ENCODE measurements at places on chromosomes 1 and 21.

GRCh38 chr1:111895469-111895868, 94.0 kb downstream of the KCND3 start:
- DNase-seq = no peak

DNA sequence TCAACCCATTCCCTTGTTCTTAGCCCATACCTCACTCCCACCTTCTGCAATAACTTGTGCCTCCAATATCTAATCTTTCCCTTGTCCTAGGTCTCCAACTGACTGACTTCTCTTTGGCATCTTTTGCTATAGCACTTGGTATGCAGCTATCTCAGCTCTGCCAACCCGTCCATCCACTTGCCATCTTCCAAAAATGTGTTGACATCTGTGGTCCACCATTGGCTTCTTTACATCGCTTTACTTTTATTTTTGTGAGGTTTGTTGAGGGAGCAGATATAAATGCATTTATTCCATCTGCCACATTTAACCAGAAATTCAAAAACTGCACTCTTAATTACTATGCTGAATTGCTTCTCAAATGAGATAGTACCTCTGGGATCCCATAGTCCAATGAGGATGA, 24.9 kb upstream of the PSMB2 start:
- no peak for DNase-seq

DNA sequence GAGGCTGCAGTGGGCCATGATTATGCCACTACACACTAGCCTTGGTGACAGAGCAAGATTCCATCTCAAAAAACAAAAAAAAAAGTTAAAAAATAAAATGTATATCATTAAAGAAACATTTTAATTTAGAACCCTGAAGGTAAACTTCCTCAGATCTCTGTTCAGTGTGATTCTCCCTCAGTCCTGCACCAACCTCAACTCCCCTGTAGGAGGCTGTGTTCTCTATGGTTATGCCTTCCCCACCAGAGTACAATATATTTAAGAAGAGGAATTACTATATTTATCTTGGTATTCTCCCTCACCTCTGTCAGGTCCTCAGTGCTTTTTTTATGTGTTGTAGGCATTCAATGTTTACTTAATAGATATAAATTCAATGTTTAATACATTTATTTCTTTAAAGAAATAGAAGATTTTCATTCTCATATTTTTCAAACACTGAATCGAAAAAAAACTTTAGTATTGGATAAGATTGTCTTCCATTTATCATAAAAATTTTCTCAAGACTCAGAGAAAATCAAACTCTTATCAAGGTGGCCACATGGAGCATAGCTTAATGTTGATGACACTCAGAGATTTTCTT, 4.8 kb upstream of the LRRC8B start:
- peak; percentile 1 for DNase-seq

- DNase-seq = no peak
Observed at GRCh38 chr1:7479571-7479970, 291.5 kb upstream of the VAMP3 start.

- DNase-seq = no peak
Observed at GRCh38 chr1:209766051-209766450, 10.2 kb downstream of the TRAF3IP3 start.

DNA sequence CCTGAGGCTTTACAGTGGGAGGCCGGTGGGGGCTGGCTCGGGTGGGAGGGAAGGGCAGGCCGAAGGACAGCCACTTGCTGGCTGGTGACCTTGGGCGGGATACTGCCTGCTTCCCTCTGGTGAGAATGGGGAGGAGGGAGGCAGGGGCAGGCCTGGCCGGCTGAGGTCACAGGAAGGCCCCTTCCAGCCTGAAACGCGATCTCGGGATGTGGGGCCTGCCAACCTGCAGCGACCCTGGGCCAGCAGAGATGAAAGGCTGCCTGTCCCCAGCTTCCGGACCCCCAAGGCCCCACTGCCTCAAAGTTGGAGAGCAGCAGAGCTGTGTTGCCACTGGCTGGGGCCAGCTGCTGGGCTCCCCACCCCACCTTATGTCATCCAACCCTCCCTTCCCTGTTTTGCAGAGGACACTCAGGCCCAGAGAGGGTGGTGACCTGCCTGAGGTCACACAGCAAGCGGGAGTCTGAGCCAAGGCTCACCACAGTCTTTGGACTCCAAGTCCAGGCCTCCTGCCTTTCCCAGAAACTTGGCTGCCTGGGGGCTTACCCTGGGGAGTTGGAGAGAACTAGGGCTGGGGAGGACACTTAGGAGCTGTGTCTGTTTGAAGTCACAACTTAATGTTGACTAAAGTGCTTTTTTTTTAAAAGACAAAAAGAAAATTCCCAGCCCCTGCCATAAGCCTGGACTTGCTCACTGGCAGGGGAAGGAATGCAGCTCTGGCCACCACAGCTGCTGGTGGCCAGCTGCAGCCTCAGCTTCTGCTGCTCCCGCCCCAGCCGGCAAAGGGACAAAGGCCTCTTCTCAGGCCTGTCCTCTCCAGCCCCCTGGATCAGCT, 14.8 kb upstream of the WASF2 start:
- no peak for DNase-seq

DNA sequence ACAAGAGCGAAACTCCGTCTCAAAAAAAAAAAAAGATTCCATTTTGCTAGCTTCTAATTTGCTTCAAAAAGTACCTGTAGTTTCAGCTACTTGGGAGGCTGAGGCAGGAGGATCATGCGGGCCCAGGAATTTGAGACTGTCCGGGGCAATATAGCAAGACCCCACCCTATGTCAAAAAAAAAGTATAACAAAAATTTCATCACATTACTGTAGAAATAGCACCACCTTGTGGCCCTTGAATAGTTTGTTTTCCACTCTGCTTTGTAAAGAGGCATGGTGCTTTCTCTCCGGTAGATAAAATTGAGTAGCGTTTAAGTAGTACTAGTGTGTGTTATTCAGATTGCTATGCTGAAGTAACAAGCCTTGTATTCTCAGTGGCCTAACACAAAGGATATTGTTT, 18.2 kb upstream of the MSTO1 start:
- DNase-seq = peak; percentile 47

DNA sequence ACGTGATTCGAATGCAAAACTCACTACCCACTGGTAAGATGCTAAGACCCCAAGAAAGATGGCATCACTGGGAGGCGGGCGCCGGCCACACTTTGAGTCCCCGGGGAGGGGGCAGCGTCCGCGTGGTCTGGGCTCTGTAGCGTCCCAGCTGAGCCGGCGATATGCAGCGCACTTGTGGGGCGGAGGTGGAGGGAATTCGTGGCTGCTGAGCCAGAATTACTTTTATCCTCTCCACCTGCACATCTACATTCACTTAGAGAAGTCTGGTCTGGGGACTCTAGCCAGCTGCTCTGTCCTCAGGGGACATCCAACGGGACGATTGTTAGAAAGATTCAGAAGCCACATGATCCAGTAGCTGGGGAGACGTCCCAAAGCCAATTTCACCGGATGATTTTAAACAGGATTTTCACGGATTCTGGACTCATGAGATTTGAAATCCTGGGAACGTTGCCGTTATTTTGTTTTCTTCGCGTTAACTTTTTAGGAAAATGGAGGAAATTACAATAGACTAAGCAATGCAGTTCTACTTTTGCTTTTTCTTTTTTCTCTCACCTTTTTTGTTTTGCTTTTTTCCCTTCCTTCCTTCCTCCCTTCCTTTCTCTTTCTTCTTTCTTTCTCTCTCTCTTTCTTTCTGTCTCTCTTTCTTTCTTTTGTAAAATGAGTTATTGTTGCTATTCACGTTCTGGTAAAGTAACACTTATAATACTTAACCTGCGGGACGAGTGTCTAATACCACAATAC, 1.3 kb downstream of the JAM2 start:
- DNase-seq = peak; percentile 1

- no peak for DNase-seq
Observed at GRCh38 chr1:150256198-150256553, 1.4 kb upstream of the CA14 start.

DNA sequence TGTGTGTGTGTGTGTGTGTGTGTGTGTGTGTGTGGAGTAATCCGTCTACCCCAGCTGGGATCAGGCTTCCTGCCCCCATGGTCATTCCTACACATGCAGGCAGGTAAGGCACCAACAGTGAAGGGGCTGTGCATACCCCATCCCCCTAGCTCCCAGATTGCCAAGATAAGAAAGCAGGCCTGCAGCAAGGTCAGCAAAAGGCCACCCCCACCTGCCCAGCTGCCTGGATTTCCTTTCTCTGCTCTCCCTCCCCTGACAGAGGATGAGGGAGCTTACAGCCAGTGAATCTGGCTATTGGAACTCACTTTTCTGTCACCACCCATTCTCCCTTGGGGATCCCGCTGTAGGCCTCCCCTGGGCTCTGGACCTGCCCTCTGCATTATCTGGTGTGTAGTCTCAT, 7.9 kb downstream of the ALX3 start:
- DNase-seq = no peak

DNA sequence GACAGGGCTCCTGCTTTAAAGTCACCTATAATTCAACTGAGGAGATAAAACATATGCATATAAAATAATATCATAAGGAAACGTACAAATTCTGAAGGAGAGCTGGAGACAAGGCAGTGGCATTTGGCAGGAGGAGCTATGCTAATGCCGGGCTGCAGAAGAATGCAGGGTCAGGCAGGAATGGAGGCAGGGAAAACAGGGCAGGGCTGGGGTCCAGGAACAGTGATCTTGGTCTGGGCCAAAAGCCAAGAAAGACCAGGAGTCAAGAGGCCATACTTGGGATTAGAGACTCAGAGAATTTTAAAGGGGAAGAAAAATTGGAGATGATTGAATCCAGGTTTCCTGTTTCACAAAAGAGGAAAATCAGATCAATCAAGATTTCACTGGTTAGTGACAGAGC, 20.0 kb upstream of the BRDT start:
- no peak for DNase-seq

GRCh38 chr1:222867316-222867715, 52.5 kb downstream of the DISP1 start:
- no peak for DNase-seq

DNA sequence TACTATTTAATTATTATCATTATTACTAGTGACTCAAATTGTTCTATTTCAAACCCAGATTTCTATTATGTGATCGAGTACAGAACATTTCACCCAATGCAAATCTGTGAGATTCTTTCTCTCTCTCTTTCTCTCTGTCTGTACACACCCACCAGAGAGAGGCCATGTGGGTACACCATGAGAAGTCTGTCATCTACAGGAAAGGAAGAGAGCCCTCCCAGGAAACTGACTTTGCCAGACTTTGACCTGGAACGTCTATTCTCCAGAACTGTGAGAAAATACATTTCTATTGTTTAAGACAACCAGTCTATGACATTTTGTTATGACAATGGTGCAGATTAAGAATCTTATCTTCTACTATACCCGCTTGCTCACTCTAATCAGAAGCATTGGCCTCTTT, 1091.6 kb downstream of the TTLL7 start:
- no peak for DNase-seq

DNA sequence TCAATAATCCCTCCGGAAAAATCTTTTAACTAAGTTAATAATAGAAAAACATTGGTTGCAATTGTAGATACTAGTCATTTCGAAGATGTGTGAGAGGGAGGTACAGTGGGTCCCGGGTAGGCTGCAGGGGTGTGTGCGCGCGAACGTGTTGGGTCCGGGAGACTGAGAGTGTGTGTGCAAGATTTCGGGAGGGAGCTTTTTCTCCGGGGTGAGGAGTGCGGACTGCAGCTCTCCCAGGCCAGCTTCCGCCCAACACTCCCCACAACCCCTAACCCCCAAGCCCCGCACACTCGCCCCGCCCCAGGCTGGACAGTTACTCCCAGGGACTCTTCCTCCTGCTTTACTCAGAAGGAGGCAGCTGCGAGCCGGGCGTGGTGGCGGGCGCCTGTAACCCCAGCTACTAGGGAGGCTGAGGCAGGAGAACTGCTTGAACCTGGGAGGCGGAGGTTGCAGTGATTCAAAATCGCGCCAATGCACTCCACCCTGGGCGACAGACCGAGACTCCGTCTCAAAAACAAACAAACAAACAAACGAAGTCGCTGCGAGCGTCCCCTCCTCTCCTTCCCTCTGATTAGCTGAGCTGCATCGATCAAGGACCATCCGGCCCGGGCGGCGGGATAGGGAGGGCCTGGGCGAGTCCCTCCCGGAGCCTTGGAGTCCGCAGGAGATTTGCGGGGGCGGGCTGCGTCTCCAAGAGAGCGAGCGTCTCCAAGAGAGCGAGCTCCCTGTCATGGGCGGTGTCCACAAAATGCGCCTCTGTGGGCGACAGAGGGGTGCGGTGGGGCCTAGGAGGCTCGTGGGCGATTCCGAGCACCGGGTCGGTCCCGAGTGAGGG, 28.3 kb upstream of the PPM1J start:
- no peak for DNase-seq

- DNase-seq = peak; percentile 71
Observed at GRCh38 chr1:222634180-222635013, 16.5 kb downstream of the MIA3 start.

DNA sequence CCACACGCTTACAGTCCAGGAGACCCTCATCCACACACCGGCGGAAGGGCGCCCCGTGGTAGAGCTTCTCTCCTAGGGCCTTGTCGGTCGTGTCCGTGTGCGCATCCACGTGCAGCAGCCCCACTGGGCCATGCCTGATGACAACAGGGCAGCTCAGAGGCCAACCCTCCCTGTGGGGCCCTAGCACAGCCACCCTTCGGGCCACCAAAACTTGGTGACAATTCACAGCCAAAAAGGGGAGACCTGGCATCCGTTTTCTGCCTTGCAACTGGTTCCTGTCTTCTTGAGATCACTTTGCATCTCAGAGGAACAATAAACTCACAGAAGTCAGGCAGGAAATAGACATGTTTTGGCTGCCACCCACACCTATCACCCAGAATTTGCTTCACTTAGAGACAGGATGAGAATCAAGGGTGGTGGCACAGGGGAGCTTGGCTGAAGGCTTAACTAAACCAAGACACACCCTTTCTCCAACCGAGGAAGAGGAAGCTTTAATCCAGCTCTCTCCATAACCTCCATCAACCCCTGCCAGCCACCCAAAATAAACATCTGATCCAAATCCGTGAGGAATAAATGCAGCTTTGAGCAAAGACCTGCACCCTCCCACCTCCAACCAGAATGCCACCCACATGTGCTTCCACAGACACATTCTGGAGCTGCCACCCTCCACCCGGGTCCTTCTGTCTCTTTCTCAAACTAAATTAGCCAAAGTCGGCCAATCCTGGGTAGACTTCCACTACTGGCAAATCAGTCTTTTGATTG, 5.7 kb downstream of the AGMAT start:
- DNase-seq = no peak

- peak; percentile 73 for DNase-seq
Observed at GRCh38 chr1:225453797-225454648, 26.2 kb upstream of the LBR start.

- DNase-seq = no peak
Observed at GRCh38 chr1:229842302-229843255, 216.5 kb downstream of the URB2 start.

DNA sequence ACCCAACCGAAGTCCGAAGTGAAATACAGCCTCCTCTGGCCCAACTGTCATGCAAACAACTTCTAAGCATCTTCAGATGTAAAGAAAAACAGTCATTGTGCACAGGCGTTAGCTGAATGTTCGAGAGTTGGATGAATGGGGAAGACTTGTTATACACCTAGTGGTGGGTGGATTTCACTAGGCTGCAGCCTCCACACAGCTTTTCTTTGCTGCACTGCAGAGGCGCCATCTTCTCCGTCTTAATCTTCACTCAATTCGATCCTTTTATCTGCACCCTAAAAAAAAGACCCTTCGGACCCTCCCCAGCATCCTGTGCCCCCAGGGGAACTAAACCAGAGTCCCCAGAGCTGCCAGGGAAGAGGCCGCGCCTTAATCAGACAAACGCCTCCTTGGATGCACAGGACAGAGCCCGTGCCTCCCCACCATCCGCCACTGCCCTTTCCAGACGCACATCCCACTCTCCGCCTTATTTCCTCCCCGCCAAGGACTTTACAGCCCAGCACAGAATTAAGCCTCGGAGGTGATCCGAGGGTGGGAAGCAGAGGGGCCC, 1.4 kb downstream of the APP start:
- peak; percentile 75 for DNase-seq
